AG20443 (cell line): ENCODE measurements at places on chromosomes 5 and 9.

DNA sequence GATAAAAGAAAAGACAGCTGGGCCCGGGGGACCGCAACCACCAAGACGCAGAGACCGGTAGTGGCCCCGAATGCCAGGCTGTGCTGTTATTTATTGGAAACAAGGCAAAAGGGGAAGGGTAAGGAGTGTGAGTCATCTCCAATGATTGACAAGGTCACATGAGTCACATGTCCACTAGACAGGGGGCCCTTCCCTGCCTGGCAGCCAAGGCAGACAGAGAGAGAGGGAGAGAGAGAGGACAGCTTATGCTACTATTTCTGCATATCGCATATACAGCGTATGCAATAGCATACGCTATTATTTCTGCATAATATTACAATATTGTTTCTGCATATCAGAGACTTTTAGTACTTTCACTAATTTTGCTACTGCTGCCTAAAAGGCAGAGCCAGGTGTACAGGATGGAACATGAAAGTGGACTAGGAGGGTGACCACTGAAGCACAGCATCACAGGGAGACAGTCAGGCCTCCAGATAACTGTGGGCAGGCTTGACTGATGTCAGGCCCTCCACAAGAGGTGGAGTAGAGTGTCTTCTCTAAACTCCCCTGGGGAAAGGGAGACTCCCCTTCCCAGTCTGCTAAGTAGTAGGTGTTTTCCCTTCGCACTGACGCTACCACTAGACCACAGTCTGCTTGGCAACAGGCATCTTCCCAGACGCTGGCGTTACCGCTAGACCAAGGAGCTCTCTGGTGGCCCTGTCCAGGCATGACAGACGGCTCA is 50.3 kb downstream of the RFX3 start:
- no peak for DNase-seq

DNA sequence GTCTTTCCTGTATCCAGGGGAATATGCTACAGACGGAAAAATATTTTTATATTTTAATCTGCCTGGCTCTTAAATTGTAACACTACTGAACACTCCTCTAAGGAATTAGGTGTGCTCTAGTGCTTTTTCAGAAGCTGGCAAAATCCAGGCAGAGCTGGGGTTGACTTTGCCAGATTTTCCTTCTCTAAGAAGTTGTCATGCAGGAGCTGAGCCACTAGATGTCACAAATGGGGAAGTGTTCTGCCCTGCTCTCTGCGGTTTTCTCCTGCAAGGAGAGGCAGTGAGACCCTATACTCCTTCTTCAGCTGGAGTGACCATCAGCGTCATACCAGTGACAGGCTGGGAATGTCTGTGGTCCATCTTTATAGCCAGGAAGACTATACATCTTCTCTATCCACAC is 112.5 kb downstream of the HAPLN1 start:
- peak; percentile 80 for DNase-seq

DNA sequence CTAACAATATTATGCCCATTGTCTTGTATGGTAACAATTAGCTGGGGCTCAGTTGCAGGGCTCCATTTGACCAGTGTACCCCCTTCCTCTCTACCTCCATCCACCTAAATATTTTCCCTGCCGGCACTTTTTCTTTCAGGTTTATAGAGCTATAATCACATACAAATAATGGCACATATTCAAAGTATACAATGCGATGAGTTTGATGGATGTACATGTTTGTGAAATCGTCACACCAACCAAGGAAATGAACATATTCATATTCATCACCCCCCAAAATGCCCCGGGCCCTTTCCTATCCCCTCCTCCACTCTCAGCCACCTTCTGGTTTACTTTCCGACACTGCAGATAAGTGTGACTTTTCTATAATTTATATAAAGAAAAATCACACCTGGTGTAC is 351.5 kb downstream of the GADD45G start:
- DNase-seq, result no peak

DNA sequence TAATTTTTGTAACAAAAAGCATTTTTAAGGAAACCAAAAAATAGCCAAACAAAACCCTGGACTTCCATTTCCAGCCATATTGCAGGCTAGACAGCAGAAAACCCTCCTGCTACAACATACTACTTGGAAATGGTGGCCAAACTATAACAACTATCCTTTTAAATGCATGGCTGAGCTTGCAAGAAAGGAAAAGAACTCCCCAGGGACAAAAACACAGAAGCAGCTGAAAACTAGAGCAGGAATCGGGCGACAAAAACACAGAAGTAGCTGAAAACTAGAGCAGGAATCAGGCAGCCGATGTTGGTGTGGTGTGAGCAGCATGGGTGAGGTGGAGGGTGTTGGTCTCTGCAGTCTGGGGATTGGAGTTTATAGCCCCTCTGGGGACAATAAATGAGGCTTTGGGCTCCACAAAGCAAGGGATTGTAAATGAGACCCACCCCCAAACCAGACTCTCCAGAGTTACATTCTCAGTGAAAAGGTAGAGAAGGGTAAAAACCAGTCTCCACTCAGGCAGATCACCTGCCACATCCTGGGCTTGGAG is 95.2 kb downstream of the C9orf50 start:
- DNase-seq, result no peak

- no peak for DNase-seq
Measured at GRCh38 chr5:150625831-150626746, 14.4 kb upstream of the SYNPO start.

GRCh38 chr5:140222416-140222815 is 47.4 kb downstream of the CYSTM1 start:
- no peak for DNase-seq

- no peak for DNase-seq
Measured at GRCh38 chr9:106304401-106304920, 558.5 kb upstream of the ZNF462 start.

GRCh38 chr5:124649491-124650146 is 96.8 kb downstream of the ZNF608 start:
- DNase-seq, result peak; percentile 87

- peak; percentile 87 for DNase-seq
Measured at GRCh38 chr9:104927912-104928740, at the start of gene ABCA1. Gene ABCA1 (minus strand): TSS chr9:104928155. CDS start chr9:104903679, 24,476 bp downstream.

DNA sequence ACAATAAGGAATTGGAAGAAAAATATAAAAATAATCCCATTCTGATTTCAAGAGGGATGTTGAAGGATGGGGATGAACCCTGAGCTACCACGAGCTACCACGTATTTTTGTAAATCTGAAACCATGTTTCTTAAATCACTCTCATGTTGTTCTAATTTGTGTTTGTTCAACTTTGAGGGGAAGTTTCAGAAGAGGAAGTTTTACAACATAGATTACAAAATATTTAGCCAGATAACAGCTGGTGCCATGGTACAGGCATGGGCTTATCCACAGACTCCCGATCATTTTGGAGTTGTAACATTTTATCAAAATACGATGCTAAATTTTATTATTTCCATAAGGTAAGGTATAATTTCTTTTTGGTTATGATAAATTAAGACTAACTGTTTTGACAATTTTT is 15.2 kb downstream of the CCDC125 start:
- DNase-seq, result no peak

GRCh38 chr9:89993678-89994630 is 389.1 kb downstream of the GADD45G start:
- DNase-seq, result peak; percentile 32

- DNase-seq, result no peak
Measured at GRCh38 chr5:141399555-141400258, 2.0 kb downstream of the PCDHGB5 start.

GRCh38 chr9:129140397-129141065 is 29.3 kb downstream of the PTPA start:
- peak; percentile 25 for DNase-seq

GRCh38 chr5:130488252-130488651 is 584.0 kb downstream of the CHSY3 start:
- no peak for DNase-seq

- no peak for DNase-seq
Measured at GRCh38 chr9:131310833-131311554, 21.5 kb downstream of the PLPP7 start.
